Stimulated activated CD4-positive, alpha-beta T cell treated with anti-CD3 and anti-CD28 coated beads, Interleukin-1b, Interleukin-23, amount 100 ng/mL, for 1 hour (primary cell): ENCODE measurements at places on chromosomes 12 and 14.

GRCh38 chr14:91722386-91722785, 9.5 kb downstream of the CATSPERB start:
- no peak for DNase-seq

DNA sequence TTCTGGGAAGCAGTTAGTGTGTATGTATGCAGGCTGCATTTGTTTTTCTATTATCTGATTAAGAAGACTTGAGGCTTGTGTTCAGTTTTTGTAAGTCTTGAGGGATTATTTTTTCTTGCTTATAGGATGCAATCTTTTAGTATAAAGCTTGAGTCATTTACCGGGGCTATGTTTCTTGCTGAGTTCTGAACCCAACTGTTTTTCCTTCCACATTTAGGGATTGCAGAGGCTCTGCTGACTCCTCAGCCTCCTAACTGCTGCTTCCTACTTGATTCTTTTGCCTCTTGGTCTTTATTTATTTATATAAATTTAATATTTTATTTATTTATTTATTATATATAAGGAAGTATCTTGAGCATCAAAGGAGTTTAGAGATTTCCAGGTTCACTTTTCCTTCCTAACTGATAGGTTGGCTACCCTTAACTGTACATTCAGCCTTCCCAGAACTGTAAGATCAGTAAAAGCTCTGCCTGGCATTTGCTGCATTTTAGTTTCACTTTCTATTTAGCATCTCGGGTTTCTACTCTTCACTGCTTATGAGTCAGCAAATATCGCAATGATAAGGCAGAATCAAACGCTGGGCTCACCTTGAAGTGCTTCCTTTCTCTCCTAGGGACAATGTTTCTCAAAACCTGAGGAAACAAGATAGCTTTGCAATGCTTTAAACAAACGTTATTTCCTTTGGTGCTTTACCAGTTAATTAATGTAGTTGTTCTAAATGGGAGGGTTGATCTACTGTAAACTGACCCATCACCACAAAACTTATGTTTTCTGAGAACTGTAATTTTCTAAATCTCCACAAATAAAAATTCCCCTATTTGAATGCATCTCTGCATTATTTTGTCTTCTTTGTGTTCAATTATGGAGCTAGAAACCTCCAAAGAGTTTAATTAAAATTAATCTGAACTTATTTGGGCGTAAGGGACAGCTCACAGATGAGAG, 1183.7 kb upstream of the TMEM132C start:
- no peak for DNase-seq

DNA sequence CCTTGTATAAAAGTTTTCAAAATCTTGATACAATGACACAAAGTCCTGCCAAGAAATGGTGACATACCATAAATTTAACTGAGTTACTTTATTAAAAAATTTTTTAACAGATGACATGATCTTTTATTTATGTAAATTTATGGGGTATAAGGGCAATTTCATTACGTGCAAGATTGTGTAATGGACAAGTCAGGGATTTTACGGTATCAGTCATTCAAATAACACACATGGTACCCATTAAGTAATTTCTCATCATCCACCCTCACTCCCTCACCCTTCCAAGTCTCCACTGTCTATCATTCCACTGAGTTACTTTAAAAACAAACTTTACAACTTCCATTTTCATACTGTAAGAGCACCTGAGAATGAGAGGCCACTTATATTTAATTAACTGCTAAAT, 37.4 kb downstream of the SPTLC2 start:
- no peak for DNase-seq

- no peak for DNase-seq
These were observed 36.8 kb upstream of the SPTSSA start for GRCh38 chr14:34498684-34499412.

GRCh38 chr14:102316338-102316742, 3.2 kb upstream of the ZNF839 start:
- no peak for DNase-seq

DNA sequence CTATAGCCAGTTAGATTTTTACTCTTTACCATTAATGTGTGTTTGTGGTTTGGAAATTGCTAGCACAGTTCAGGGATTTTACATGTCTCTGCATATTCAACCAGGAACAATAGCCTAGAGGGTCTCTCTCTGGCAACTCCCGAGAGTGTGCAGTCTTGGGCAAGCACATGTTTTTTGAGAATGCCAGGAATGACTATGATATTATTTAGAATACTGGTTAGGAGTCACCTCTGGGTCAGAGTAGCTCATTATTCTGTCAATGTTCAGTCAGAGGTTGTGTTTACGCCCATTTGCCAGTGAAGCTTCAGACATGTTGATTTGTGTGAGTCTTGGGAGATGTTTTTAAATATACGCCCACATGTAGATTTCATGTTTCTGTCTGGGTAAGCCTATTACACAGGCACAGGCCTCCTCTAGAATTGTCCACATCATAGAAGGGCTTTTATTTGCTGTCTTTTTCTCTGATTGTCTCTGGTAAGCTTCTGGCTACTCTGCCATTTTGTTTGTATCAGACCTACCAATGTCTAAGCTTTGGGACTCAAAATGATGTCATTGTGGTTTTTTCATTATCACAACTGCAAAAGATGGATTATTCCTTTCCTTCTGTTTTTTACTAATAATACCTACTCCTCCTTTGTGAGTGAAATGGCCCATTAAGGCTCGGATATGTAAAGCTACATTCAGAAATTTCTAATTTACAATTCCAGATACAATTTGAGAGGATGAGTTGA, 203.1 kb upstream of the PPFIA2 start:
- DNase-seq = no peak

GRCh38 chr12:45256721-45257120, 40.8 kb downstream of the ANO6 start:
- no peak for DNase-seq

DNA sequence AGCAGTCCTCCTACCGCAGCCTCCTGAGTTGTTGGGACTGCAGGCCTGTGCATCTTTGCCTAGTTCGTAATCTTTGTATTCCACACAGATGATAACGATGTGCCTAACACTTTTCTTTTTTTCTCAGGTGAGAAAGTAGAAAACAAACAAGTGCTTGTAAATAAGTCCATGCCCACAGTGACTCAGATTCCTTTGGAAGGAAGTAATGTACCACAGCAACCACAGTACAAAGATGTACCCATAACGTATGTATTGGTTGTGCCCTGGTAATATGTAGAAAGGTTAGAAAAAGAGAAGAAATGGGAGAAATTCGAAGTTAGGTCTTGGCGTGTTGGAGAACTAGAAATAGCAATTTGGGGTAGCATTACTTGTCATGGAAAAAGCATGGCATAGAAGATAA, 101.6 kb downstream of the POLR3B start:
- DNase-seq = no peak

- no peak for DNase-seq
These were observed 630.9 kb upstream of the ATXN7L3B start for GRCh38 chr12:73906757-73907156.

DNA sequence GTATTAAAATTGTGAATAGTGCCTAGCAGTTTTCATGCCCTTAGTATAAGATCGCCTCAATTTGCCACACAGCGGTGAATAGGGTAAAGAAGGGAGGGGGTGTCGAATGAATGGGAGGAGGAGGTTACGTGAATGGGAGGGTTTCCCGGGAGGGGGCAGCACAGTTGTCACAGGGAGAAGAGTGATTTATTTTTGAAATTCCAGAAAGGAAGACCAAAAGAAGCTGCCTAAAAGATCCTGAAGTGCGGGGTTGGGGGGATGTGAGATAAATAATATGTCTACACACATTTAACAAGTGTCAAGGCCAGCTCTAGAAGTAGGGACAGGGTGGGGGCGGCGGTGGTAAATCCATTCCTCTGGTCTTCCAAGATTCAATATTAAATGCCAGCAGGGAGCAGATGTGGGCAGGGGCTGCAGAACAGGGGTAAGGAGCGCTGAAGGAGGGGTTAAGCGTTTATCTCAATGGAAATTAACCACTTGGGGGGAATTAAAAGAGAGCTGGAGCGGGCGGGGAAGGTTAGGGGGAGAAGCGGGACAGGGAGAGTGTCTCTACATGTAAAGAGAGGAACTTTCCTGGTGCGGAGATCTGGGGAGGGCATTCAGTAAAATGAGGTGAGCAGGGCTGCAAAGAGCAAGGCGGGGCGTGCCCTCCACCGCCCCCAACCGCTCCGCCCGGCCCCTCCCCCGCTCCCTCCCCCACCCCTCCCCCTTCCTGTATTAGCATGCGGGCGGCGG, 867 bp downstream of the C12orf42 start:
- no peak for DNase-seq

GRCh38 chr12:133081159-133081780, 547 bp downstream of the ZNF140 start:
- no peak for DNase-seq

DNA sequence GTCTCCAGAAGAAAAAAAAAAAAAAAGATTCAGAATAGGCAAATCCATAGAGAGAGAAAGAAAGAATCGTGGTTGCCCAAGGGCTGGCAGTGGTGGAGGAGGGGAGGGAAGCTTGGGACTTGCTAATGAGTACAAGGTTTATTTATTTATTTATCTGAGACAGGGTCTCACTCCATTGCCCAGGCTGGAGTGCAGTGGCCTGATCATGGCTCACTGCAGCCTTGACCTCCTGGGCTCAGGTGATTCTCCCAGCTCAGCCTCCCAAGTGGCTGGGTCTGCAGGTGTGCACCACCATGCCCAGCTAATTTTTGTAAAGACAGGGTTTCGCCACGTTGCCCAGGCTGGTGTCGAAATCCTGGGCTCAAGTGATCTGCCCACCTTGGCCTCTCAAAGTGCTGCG, 9.7 kb upstream of the TNFRSF1A start:
- DNase-seq = no peak

DNA sequence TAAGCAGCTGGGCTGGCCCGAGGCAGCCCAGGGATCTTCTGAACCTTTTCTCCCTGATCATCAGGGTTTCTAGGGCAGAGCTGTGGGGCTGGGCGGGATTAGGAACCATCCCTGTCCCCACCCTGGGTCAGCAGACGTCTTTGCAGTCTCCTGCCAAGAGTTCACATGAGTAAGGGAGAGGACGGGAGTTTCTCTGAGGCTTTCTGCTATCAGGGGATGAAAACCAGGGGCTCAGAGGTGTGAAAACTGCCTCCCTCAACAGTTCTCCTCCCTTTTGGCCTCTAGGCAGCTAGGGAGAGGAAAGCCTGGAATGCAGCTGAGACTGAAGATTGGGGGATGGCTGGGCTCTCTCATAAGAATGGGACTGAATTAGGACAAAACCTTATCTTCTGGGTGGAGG, 7.9 kb downstream of the ZNF385A start:
- no peak for DNase-seq

GRCh38 chr12:68587448-68587873, 23.2 kb upstream of the RAP1B start:
- no peak for DNase-seq

DNA sequence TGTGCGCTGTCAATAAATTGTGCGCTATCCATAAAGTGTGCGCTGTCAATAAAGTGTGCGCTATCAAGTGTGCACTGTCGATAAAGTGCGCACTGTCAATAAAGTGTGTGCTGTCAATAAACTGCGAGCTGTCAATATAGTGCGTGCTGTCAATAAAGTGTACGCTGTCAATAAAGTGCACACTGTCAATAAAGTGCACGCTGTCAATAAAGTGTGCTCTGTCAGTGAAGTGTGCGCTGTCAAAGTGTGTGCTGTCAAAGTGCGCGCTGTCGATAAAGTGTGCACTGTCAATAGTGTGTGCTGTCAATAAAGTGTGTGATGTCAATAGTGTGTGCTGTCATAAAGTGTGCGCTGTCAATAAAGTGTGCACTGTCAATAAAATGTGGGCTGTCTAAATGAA, 2.9 kb upstream of the CHGA start:
- no peak for DNase-seq

- DNase-seq = no peak
These were observed 2.0 kb downstream of the BHLHE41 start for GRCh38 chr12:26122681-26123481.

- DNase-seq = no peak
These were observed 122.0 kb upstream of the EGLN3 start for GRCh38 chr14:34072921-34073320.

DNA sequence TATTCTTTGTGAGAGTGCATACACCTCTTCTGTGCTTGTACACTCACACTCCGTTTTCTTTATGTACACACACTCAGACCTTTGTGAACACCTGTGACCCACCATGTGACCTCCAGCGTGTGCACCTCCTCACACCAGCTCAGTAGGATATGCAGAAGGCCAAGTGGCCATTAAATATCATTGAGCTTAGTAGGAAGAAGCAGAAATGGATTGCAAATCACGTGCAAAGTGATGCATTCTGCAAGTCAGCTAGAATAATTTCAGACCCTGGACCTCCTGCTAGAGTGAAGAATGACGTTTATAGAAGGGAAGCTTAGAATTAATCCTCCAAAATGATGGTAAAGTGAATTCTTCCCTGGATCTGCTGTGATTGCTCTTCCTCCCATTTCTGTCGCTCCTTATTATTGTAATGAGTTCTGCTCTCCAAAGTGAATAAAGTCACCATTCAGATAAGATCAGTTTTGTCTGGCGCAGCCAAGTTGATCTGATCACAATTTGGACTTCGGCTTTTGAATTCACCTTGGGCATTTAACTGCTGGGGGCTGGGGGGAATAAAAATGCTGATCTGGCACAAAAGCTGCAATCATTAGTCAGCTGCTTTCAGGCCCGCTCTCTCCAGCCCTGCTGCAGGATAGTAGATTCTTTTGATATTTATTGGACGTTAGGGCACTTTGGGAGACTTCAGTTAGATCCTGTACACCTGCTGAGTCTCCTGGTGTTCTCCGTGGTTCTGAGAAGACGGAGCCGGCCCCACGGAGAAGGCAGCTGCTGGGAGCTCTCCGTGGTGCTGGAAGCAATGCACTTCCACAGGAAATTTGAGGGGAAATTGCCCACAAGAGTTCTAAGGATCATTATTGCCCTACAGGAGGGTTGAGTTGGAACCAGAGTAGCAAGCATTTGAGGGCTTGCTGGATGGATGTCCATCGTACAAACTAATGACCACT, 12.4 kb upstream of the NRXN3 start:
- no peak for DNase-seq

DNA sequence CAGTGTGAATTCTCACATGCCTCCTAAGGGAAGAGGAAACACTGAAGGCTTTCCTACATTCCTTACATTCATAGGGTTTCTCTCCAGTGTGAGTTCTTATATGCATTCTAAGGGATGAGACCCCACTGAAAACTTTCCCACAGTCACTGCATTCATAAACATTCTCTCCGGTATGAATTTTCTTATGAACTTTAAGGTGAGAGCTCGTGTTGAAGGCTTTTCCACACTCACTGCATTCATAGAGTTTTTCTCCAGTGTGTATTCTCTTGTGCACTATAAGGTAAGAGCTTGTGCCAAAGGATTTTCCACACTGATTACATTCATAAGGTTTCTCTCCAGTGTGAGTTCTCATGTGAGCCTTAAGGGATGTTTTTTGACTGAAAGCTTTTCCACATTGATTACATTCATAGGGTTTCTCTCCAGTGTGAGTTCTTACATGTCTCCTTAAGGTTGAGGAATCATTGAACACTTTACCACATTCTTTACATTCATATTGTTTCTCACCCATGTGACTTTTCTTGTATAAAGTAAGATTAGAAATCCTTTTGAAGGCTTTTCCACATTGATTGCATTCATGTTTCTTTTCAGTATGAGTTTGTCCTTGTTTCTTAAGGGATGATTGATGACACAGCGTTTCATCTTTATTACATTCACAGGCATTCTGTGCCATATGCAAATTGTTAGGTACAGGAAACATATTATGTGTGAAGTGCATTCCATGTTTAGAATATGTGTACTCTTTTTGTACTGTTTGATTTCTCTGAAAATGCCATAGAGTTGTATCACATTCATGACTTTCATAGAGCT, 9.5 kb downstream of the ZNF891 start:
- no peak for DNase-seq

- DNase-seq = no peak
These were observed 12.8 kb downstream of the ZFYVE1 start for GRCh38 chr14:73014105-73014504.

GRCh38 chr14:68661226-68662225, 131.3 kb downstream of the ZFP36L1 start:
- no peak for DNase-seq

- DNase-seq = no peak
These were observed 23.0 kb downstream of the ZFHX2 start for GRCh38 chr14:23528555-23528954.
